ENCODE measurements at places on chromosomes 16 and 17.

GRCh38 chr16:78005881-78006280 is 16.5 kb upstream of the CLEC3A start:
- no peak for DNase-seq

DNA sequence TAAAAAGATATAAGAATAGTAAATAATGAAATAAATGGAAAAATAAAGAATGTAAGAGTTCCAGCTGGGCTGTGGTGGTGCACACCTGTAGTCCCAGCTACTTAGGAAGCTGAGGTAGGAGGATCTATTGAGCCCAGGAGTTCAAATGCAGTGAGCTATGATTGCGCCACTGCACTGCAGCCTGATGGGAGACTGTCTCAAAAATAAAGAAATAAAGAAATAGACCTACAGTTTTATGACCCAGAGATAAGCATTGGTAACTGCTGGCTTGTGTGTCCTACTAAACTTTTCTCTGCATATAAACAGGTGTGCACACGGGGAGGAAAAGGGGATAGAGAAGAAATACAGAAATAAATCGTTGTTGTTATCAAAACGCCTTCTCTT is 7.8 kb upstream of the PDP2 start:
- no peak for DNase-seq

- no peak for DNase-seq
These were observed 9.7 kb downstream of the LUC7L3 start for GRCh38 chr17:50728881-50729765.

- no peak for DNase-seq
These were observed 40.5 kb downstream of the LCMT1 start for GRCh38 chr16:25151996-25152395.

DNA sequence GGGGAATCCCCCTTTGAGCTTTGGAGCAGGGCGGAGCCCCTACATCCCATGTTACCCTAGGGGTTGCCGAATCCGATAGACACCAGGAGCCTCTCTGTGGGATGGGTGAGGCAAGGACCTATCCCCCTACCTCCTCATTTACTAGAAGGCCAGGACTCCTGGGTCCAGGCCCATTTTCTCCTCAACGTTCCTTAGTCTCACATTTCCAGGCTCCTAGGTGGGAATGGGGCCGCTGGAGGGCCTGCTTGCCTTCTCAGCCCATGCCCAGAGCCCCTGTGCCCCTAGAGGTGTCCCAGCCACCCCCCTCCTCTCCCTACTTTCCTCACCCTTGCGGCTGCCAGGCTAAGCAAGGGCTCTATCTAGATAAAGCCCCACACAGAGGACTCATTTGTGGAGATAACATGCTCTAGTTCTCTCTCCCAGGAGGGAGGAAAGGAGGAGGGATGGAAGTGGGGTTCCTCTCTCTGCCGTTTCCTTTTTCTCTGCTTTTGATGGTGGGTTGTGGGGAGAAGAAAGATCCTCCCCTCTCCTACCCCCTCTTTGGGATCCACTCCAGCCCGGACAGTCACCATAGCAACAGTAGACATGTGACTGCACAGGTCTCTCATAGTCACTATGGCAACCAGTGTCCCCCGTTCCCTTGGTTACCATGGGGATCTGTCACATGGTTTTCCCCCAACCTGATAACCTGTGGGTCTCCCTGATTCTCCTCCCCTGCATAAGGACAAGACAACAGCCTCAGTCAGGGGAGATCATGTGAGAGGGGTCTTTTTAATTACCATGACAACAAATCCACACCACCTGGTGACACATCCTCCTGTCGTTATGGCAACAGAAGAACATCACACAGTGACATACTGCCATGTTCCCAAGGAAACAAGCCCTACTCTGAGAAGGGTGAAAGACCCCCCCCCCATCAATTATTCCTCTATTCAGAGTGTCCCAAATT is 5.2 kb downstream of the CACNA1G start:
- DNase-seq, result no peak

All from stimulated activated CD8-positive, alpha-beta memory T cell treated with anti-CD3 and anti-CD28 coated beads, Interleukin-15, amount 100 ng/mL, for 24 hours (primary cell).